ENCODE measurements at places on chromosomes 5 and 9.

DNA sequence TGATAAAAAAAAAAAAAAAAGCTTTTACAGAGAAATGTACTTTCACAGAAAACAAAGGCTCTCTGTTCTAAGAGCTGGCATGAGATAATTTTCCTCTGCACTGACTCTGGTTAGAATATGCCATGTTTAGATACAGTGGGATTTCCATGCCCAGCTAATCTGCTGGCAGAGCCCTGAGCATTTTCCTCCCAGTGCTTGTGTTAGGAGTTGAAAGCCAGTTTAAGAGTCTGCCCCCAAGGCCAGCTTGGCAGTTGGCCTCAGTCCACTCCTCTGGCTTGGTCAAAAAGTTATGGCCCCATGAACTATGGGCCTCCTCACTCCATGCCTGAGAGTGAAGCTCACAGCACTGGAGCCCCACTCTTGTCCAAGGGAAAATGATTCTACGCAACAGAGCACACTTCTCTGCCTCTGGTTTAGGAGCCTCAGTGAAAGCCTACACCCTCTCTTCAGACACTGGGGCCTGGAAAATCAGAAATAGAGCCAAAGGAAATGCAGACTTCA is 21.9 kb downstream of the MOCS2 start:
- DNase-seq, result no peak

DNA sequence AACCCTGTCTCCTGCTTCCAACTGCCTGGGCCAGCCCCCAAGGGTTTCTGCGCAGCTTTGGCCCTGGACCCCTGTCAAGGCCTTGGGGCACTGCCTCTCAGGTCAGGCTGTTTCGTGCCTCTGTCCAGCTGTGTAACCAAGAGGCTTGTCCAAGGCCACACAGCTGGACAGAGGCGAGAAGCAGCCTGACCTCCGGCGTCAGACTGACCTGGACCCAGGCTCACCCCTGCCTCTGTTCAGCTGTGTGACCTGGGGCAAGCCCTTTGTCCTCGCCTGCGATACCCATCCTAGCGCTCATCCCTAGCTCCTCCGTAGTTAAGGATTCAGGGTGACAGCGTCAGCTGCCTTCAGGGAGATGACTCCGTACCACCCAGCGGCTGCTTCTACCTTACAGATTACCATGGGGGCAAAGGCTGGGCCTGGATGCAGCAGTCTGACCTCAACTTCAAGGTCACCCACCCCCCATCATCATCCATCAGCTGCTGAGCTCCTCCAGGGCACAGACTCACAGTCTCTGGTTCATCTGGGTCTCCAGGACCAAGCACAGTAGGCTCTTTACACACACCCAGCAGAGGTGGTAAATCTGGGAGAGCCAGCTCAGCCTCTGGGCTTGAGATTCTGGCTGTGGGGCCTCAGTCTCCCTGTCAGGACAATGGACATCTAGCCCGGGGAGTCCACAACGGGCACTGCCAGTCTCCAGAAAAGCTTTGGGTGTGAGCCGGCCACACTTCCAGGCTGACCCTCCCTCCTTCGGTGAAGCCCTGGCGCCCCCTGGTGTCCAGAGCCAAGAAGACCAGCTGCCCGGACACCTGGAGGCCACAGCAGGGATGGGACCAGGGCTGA is 7.9 kb downstream of the AK1 start:
- peak; percentile 94 for DNase-seq

- no peak for DNase-seq
Measured at GRCh38 chr5:79258801-79259200, 22.9 kb downstream of the JMY start.

DNA sequence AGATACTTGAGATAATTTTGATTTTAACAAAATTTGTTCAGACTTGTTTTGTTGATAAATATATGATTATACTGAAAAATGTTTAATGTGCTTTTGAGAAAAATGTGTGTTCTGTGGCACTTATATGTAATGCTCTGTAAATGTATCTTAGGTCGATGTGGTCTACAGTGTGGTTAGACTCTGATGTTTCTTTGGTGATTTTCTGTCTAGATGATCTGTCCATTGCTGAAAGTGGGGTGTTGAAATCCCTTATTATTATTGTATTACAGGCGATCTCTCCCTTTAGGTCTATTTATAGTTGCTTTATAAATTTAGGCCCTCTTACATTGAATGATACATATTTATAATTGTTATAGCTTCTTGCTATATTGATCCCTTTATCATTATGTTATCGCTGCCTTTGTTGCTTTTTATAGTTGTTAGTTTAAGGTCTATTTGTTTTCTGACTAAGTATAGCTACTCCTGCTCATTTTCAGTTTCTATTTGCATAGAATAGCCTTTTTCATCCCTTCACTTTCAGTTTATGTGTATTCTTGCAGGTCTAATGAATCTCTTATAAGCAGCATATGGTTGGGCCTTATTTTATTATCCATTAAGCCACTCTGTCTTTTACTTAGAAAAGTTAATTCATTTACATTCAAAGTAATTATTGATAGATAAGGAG is 124.3 kb downstream of the MRPS30 start:
- peak; percentile 35 for DNase-seq

- DNase-seq, result no peak
Measured at GRCh38 chr9:5651246-5651645, 22.3 kb downstream of the RIC1 start.

DNA sequence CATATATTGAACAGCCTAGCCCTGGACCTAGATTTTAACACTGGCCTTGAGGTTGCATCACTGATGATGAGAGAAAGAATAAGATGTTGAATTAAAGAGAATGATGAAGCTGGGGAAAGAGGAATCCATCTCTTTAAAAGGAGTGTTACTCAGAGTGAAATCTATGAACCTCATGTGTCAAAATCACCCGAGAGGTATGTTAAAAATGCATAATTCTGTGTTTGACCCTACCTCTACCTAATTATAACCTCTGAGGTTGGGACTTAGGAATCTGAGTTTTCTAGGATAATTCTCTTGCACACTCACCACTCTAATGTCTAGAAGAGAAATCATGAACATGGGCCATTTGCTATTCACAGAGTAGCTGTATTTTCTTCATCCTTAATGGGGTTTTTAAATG is 479.4 kb downstream of the ENC1 start:
- DNase-seq, result no peak

GRCh38 chr5:73135429-73136054 is 15.2 kb downstream of the TMEM171 start:
- no peak for DNase-seq

- peak; percentile 75 for DNase-seq
Measured at GRCh38 chr9:125747053-125747764, at the start of gene PBX3. TSS of gene PBX3 (plus strand) at chr9:125747373.

- DNase-seq, result no peak
Measured at GRCh38 chr5:145554399-145554798, 280.7 kb downstream of the PRELID2 start.

DNA sequence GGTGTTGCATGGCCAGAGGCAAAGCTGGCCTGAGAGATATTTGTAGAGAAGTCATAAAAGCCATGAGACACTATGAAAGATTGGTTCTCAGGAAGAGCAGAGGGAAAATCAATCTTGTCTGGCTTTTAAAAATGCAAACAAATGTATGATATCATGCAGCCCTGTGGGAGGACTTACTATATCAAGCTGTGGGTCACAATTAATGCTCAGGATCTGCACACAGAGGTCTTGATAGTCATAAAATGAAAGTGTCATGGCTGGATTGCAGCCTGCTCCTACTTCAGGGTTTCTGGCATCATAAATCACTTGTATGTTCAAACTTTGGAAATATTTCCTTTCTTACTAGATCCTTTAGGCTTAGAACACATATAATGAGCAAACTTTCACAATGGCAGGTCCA is 151.5 kb downstream of the SEMA6A start:
- no peak for DNase-seq

GRCh38 chr9:114695948-114696347 is 14.0 kb upstream of the TEX48 start:
- DNase-seq, result no peak

DNA sequence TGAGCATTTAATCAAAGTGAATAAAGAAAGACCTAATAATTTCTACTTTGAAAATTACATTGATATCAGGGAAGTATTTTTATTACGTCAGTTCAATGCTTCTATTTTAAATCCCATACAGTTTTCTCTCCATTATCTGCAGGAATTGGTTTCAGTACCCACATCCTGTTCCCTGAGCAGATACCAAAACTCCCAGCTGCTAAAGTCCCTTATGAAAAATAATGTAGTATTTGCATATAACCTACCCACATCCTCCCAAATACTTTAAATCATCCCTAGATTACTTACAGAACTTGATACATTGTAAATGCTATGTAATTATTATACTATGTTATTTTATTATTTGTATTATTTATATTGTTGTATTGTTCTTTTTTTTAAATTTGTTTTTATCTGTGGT is 125.4 kb upstream of the MINAR2 start:
- no peak for DNase-seq

GRCh38 chr5:168147568-168148360 is 143.7 kb upstream of the WWC1 start:
- no peak for DNase-seq

GRCh38 chr9:127746959-127747569 is 12.0 kb upstream of the TOR2A start:
- no peak for DNase-seq

GRCh38 chr5:1876660-1877064 is 6.1 kb downstream of the IRX4 start:
- DNase-seq, result no peak

DNA sequence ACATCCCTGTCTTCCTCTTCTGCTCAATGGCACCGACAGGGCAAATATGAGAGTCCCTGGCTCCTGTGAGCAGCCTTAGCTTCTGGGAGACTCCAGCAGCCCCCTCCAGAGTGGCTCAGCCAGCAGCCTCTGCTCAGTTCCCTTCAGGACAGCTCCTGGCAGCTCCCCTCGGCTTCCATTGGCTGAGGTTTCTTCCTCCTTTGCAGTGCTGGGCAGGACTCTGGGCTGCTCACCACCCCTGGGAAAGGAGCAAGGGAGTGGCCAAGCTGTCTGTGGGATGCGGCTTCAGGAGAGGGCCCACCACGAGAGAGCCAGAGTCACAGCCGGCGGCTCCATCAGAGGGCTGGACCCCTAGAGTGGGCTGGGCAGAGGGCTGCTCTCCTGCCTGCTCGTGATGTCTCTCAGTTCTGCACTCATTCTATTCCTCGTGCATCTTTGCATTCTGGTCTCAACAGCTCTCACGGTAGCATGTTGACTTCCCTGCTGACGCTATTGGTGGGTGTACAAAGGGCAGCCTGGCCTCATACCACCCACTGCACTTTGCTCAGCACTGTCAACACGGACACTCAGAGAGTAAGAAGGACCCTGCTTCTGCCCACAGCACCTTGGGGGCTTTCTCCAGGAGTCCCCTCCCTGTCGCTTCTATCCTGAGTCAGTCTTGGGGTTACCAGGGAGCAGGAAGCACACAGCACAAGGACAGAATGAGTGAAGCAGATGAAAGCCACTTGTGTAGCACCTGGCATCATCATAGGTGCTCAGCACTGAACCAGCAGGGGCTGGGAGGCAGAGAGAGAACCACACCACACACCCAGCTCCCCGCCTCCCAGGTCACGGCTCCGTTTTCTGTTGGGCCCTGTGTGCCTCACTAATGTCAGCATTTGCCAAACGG is 80.9 kb upstream of the ALDH1B1 start:
- no peak for DNase-seq

GRCh38 chr5:110865400-110866094 is 126.7 kb downstream of the SLC25A46 start:
- DNase-seq, result peak; percentile 35

- no peak for DNase-seq
Measured at GRCh38 chr9:3271581-3271980, 254.2 kb downstream of the RFX3 start.

DNA sequence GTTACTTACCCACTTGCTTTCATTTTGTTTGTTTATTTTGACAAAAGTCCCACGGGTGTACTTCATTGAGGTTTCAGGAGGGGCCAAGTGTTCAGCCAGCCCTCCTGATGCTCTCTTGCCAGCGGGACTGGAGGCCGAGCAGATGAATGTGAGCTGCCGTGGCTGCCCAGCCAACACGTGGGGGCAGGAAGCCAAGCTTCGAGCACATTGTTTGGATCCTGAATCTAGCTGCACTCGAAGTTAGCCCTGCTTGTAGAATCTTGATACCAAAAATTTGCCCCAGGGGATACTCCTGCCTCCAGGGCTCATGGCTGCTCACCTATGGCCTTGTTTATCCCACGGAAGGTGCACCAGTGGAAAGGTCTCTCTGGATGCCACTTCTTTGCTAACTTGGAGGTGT is 49.3 kb downstream of the RASGEF1C start:
- DNase-seq, result no peak

DNA sequence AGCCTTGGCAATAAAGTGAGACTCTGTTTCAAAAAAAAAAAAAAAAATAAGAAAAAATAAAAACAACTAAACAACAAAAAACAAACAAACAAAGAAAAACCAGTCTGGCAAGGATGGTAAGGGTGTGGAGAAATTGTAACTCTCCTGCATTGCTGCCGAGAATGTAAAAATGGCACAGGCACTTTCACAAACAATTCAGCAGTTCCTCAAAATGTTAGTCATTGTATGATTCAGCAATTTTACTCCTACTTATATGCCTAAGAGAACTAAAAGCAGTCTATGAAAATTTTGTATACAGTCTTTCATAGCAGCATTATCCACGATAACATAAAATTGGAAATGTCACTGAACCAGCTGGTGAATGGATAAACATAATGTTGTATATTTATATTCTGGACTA is 280.4 kb downstream of the CDH9 start:
- DNase-seq, result no peak

DNA sequence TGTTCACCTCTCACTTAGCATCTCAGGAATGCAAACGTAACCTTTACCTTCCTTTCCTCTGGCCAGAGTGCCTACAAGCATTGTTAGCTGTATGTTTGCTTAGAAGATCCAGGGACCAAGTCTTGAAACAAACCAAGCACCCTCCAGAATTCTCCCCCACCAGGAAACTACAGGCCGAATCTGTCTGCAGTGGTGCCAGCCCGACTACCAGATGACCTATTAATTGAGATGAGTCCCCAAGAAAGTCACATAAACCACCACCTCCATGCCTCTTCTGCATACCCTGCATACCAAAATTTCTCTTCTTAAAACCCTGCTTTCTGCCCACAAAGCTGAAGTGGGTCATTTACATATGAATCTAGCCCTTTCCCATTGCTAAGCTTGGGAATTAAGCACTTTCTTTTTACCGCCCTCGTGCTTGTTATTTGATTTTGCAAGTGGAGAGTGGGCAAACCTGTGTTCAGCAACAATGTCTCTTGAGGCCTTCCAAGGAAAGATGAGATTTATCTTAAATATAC is 1239.1 kb downstream of the CDH12 start:
- no peak for DNase-seq

- DNase-seq, result no peak
Measured at GRCh38 chr5:68330574-68330973, 115.0 kb downstream of the PIK3R1 start.

DNA sequence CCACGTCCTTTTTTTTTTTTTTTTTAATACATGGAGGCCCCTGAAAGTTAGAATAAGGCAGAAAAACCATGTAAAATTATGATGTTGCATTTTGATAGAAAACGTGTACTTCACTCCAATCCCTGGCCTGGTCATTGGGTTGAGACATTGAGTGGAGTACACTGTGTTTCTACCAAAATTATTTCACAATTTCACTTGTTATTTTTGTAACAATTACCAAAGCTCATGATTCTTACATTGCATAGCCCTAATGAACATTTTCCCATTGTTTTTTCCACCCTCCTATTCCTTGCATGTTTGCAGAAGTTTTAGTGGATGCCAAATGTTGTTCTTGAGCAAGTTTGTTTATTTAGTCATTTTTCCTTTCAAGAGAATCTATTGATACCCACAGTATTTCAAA is 21.9 kb downstream of the MAMDC2 start:
- DNase-seq, result no peak

Data from GM10248 (cell line).